ENCODE measurements at places on chromosomes 11 and 22. TPM values are rescaled to one million over a fixed set of nuclear protein-coding genes. Genes with fewer than 3 reads are reported as not detected.

DNA sequence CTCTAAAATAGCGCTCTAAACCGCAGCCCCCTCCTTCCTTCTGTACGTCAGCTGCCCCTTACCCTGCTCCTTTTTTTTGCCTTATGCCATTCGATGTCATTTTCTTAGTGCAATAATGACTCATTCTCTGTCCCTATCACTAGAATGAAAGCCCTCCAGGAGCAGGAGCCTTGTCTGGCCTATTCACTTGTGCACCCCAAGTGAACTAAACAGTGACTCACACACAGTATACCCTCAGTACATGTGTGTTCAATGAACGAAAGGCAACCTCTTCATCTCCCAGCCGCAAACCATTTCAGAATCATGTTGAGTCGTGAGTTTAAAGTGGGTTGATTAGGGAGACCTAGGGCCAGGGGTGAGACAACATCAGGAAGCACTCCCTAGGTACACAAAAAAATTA, 50.7 kb upstream of the SPATA19 start:
- no peak for DNase-seq

GRCh38 chr11:38824573-38824972, 2226.5 kb upstream of the RAG2 start:
- no peak for DNase-seq

DNA sequence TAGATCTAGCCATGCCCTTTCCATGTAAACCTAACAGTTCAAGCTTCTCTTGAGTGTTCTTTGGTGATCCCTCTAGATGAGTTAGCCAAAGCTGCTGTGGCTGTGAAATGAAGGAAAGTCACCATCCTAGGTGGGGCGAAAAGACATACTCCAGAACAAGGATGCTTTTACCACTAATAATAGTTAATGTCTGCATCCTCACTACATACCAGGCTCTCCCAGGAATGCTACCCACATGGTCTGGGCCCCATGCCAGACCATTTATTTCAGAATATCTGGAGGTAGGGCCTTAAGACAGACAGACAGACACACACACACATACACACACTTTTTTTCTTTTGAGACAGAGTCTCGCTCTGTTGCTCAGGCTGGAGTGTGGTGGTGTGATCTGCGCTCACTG, 14.7 kb downstream of the ABTB2 start:
- no peak for DNase-seq

DNA sequence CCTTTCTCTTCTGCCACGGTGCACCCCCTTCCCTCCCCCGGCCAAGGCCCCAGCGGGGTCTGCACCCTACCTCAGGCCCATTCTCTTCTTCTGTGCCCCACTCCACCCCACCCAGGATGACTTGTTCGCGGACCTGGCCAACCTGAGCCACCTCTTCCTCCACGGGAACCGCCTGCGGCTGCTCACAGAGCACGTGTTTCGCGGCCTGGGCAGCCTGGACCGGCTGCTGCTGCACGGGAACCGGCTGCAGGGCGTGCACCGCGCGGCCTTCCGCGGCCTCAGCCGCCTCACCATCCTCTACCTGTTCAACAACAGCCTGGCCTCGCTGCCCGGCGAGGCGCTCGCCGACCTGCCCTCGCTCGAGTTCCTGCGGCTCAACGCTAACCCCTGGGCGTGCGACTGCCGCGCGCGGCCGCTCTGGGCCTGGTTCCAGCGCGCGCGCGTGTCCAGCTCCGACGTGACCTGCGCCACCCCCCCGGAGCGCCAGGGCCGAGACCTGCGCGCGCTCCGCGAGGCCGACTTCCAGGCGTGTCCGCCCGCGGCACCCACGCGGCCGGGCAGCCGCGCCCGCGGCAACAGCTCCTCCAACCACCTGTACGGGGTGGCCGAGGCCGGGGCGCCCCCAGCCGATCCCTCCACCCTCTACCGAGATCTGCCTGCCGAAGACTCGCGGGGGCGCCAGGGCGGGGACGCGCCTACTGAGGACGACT, 15.9 kb downstream of the RTN4RL2 start:
- DNase-seq = peak; percentile 32

DNA sequence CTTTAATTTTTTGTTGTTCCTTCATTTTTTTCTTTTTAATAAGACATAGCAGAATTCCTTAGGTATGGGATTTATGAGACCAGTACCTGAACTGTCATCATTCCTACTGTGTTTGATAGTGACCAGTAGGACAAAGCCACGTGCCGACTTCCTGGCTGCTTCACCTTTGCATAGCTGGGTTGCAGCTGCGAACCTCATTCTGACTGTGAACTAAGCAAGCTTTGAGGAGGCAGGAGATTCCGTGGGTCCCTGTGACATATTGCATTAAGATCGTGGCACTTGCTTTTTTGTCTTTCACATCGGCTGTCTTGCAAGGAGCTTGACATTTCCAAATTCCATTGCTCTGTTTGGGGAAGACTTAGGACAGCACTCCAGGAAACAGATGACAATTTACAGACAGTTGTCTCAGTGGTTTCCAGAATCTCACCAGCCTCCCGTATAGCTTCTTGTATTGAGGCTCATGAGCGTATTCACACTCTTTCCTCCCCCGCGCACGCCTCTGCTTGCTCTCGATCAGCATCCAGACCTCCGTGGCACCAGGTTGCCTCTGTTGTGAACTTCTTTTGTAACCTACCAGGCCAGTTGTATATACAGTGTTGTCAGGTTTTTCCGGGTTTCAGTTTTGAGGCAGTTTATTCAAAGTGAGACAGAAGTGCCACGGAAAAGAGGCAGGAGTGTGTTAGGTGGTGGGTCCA, 101.7 kb downstream of the CWC15 start:
- no peak for DNase-seq

The MUC2 gene
- total RNA-seq = not detected

The PLAAT5 gene
- 1.8 TPM for total RNA-seq

- no peak for DNase-seq
These were observed 563 bp downstream of the GATD1 start for GRCh38 chr11:776561-777287.

DNA sequence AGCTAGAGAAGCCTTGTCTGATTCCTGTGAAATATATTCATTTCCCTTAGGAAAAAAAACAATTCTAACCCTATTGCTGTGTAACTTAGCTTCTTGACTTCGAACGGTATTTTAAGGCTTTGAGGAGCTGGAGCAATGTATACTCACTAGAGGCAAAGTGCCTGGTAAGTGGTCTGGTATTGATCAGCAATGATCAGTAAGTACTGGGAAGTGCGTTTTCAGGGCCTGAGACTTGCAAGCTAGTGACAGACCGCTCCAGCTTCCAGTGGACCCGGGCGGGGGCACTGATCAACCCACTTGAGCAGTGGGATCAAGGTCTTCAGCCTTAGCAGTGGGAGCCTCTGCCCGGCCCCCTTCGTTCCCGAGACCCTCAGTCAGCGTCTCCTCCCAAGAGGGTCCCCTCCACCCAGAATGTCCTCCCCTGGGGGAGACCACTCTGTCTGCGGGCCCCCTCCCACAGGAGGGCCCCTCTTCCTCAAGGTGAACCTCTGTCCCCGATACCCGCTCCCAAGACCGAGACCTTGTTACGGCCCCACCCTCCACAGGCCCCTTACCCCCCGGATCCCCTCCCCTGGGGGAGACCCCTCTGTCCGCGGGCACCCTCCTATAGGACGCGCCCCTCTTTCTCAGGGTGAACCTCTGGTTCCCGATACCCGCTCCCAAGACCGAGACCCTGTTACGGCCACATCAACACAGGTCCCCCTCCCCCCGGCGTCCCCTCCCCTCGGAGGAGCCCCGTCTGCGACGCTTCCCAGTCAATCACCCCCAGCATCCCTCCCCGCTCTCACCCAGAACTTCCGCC, 452 bp upstream of the ATXN10 start:
- no peak for DNase-seq

DNA sequence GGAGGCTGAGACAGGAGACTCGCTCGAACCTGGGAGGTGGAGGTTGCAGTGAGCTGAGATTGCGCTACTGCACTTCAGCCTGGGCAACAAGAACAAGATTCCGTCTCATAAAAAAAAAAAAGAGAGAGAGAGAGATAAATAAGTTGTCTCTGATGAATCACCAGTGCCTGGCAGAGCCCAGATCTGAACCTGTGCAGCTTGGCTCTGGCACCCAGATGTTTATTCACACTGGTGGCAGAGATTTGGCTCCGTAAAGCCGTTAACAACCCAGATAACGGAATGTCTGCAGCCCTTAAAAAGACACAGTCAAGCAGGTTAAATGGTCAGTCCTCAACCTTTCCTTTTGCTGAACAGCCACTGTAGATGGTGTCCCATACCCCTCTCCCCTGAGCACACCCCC, 33.5 kb upstream of the RTL6 start:
- DNase-seq = no peak

Measured in CD4-positive, CD25-positive, alpha-beta regulatory T cell (primary cell).